ENCODE measurements at places on chromosomes 6 and 20. TPM values are rescaled to one million over a fixed set of nuclear protein-coding genes. Genes with fewer than 3 reads are reported as not detected.

DNA sequence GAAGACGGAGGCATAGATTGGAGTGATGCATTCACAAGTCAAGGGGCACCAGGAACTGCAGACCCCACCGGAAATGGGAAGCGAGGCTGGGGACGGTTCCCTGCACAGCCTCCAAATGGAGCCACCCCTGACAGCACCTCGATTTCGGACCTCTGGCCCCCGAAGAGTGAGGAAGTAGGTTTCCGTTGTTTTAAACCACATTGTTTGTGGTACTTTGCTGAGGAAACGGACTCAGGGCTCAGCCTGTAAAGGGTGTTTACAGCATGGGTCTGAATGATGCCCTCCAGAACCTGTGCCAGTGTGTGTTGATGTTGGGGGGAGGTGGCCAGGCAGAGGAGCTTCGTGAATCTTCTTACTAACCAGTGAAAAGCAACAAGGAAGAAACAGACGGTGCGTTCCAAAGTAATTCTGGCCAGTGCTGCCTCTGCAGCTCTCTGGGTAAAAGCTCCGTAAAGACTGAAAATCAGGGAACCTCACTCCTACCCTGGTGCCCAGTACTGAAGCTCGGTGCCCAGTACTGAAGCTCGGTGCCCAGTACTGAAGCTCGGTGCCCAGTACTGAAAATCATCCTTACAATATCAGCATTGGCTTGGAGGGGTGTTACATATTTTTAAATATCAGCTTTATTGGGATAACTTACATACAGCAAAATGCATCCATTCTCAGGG, 30.1 kb upstream of the CCR6 start:
- no peak for DNase-seq

DNA sequence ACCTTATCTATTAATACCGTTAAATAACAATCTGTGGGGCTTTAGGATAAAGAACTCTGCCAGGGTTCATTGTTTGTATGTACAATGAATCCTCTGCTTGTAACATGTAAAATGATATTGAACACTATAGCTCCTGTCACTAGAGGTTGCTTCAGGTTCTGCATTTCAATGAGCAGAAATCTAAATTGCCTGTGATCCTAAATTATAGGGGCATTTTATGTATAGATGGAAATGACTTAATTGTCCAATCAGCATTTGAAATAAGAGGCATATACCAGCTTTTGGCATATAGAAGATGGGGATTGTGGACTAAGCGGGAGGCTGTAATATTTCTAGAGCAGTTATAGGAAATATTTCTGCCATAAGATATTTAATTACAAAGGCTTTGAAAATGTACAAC, 2.0 kb downstream of the NCOA3 start:
- no peak for DNase-seq

GRCh38 chr6:130390890-130391289, 25.1 kb downstream of the TMEM200A start:
- no peak for DNase-seq

The CRIP3 gene
- 2.6 TPM for total RNA-seq

- DNase-seq: no peak
These were observed 44.3 kb upstream of the PTGIS start for GRCh38 chr20:49612127-49612738.

The MAFB gene
- 81.5 TPM for total RNA-seq

DNA sequence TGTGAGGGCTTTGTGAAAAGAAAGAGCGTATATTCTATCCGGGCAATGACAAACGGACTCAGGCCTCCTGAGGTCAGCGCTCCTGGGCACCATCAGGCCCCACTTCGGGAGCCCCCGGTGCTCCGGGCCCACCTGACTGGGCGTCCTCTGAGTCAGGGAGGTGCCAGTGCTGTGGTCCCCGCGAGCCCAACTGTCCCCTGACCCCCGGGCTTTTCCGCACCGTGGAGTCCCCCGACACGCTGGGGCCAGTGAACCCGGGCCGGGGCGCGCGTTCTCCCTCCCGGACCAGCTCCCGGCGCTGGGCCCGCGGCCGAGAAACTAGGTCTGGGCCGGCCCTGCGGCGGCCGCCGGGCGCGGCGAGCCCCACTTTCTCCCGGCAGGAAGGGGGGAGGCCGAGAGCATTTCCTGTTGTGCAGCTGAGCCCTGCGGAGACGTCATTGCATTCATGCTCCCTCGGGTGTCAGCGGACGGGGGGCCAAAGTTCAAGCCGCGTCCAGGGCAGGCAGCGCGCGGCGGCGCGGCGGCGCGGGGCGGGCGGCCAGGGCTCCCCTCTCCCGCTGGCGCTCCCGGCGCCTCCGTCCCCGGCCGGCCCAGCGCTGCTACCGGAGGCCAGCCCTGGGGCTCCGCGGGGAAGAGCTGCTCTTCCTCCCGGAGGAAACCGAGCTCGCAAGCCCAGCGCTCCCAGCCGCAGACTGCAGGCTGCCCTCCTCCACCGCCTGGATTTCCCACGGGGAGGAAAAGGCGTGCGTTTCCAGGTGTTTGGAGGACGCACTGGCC, 18.3 kb downstream of the HIVEP2 start:
- DNase-seq: peak; percentile 88

GRCh38 chr6:124022641-124023040, 219.0 kb downstream of the NKAIN2 start:
- no peak for DNase-seq

The SLC35A1 gene
- 25.2 TPM for total RNA-seq

GRCh38 chr20:15107931-15108330, 770.5 kb upstream of the FLRT3 start:
- DNase-seq: no peak

DNA sequence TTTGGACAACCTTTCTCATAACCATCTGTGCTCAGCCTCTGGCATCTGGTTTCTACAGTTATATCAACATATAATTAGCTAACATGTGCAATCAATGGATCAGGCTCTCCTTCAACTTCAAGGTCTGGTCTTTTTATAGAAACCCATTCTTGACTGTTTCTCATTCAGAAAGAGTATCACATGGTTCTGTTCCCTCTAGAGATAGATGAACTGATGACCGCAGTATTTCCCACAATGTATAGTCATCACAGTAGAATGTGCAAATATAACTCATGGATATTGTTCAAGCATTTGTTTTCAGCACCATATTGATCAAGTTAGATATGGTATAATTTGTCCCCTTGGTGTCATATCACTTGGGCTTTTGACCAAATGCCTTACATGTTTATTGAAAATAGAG, 656.2 kb downstream of the FRK start:
- DNase-seq: no peak

DNA sequence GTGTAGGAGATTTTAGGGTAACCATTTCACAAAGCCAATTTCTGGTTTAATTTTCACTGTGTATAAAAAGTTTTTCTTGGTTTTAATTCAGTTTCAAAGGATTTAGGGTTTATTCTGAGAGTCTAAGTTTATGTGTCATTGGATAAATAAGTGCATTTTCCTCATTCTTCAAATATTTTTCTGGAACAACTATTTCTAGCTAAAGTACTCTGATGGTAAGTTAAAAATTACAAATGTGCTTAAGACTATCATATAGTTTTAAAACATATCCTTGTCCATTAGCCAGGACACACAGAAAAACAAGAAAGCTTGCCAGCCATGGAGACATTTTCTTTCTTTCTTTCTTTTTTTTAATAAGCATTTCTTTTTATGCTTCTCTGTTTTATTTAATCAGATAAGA, 333.0 kb downstream of the RFPL4B start:
- no peak for DNase-seq

The TFAP2C gene
- 89.1 TPM for total RNA-seq

GRCh38 chr6:34745277-34746103, 11.8 kb upstream of the SNRPC start:
- DNase-seq: no peak

The RPS21 gene
- total RNA-seq: 2,742 TPM

Measured in suprapubic skin (tissue), 4 donors.